NCI-H2107 (cell line): ENCODE measurements at places on chromosomes 6 and 20.

GRCh38 chr6:161618831-161619454 lies 345.1 kb upstream of the AGPAT4 start:
- DNase-seq: no peak

DNA sequence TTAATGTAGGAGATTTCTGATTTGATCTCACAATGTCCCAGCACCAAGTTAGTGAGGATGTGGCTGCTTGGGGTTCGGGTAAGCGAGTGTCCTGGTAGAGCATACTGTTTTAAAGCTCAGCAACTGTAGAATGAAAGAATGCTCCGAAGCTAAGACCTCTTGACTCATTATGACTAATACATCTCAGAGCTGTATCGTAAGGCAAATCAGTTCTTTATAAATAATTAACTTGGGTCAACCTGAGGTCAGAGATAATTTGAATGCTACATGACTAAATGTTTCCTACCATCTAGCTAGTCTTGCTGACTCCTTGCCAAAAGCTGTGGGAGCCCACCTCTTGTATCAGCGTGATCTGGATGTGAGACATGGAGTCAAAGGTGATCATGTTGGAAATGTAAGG lies 128.8 kb upstream of the PDE7B start:
- no peak for DNase-seq

- DNase-seq: no peak
Measured at GRCh38 chr6:113258771-113259170, 598.4 kb upstream of the MARCKS start.

GRCh38 chr6:52186075-52186474 lies at the start of gene IL17A:
Gene IL17A, plus strand, starts transcription at chr6:52186375. Its CDS starts 57 bp downstream, at chr6:52186432.
- DNase-seq: no peak

- DNase-seq: no peak
Measured at GRCh38 chr6:9404351-9405146, 969.2 kb upstream of the SLC35B3 start.
